Stimulated activated naive CD8-positive, alpha-beta T cell treated with anti-CD3 and anti-CD28 coated beads, Interleukin-15, Interleukin-2, amounts not matched to agents 100 U/mL and 50 U/mL, for 24 hours (primary cell): ENCODE measurements at places on chromosomes 3 and 15.

DNA sequence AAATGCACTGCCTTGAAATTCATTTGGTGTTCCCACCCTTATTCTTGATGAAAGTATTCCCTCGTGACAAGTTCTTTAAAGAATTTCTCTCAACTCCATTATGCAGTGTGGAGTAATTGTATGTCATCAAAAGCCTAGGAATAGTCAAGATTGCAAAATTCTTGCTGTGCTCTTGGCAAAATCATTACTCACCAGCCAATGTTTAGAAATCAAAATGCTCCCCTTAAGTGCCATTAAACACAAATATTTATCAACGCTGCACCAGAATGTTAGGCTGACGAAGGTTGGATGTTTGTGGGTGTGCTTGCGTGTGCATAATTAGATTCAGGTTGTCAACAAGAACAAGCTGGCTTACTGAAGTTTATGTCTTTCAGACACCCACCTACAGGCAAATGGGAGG lies 40.5 kb downstream of the SST start:
- DNase-seq, result no peak

GRCh38 chr3:189236352-189236751 lies 64.6 kb downstream of the TPRG1 start:
- DNase-seq, result no peak

GRCh38 chr15:55780292-55780691 lies 37.3 kb upstream of the PRTG start:
- DNase-seq, result no peak

- DNase-seq, result no peak
Measured at GRCh38 chr3:51336261-51336660, 48.8 kb upstream of the MANF start.

DNA sequence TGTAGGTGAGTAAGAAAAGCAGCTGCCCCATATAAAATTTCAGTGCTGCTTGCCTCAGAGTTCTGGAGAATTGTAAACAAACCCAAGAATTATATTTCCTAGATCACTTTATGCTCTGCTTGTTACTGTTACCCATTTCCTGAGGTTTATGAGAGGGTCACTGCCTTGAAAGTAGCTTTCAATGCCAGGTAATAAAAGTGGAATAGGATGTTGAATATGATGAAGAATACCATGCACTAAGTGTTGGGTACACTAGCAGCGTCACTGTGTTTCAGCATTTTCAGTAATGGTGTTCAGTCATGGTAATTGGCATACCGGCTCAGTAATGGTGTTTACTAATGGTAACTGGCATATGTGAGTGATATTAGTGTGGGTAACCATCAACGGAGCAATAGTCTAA lies 449.8 kb upstream of the TPRG1 start:
- no peak for DNase-seq

DNA sequence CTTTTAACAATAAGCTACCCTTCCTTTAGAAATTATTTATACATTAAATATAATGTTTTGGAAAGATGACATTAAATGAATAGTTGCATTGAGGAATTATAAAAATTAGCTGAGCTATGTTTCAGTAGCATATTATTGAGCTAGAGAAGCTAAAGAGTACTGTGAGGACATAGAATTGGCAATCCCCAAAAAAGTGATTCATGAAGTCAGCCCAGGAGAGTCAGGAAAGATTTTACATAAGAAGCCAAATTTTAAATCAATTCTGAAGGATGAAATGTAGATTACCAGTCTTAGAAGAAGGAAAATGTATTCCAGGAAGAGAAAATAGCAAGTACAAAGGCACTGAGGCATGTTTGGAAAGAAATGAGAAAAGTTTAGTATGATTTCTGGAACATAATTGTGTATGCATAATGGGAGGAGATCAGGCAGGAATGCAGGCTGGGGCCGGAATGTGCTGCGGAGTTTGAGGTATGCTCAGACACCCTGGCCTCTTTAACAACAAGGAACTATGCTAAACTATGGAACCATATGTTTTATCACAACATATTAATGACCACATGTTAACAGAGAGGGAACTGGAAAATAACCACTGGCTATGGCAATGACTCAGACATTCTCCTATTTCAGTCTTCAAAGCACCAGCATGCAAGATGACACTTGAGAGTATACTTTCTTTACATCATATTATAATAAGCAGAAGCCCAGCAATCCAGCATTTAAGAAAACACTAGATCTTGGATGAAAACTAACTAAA lies 103.3 kb upstream of the COL8A1 start:
- no peak for DNase-seq

- DNase-seq, result no peak
Measured at GRCh38 chr15:64975390-64975789, 14.3 kb downstream of the SPG21 start.

- DNase-seq, result no peak
Measured at GRCh38 chr15:29220852-29221251, 48.8 kb downstream of the NSMCE3 start.
